ENCODE measurements at places on chromosomes 5 and 9.
A peak's percentile ranks its signal among the peaks of the same experiment; 100 is the strongest.

- DNase-seq = peak; percentile 82
Observed at GRCh38 chr9:97237951-97238889, 69.2 kb upstream of the CCDC180 start.

GRCh38 chr5:16578474-16578883 lies 38.3 kb downstream of the RETREG1 start:
- DNase-seq = no peak

GRCh38 chr9:79592726-79593493 lies 21.1 kb downstream of the TLE4 start:
- DNase-seq = no peak

DNA sequence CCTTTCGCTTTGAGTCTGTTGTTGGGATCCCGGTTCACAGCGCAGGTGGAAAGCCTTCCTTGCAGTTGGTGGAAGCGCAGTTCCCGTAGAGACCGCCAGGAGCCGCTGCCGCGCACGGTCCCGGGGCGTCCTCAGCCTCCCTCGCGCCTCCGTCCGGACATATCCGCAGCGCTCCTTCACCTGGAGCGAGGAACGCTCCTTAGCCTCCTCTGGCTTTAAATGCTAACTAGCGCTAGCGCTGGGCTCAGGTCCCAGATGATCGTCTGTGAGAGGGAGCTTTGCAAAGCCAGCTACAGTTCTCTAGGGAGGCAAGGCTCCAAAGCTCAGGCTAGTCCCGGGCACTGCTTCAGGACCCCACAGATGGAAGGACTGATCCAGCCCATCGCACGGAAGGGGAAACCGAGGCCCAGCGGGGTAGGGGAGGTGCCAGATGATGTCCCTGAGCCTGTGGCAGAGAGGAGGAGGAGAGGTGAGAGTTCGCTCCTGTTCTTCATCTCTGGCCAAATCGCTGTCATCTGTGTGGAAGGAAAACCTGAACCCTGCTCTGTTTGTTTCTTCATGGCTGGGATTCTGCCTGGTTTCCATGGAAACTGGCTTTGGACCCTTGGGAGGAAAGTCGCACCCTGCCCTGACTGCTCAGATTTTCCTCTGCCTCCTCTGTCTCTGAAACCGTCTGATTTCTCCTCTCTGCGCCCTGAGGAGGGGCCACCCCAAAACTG lies 31.4 kb downstream of the COL15A1 start:
- DNase-seq = peak; percentile 63

GRCh38 chr9:127779136-127779981 lies 893 bp upstream of the SH2D3C start:
- DNase-seq = peak; percentile 42

- DNase-seq = no peak
Observed at GRCh38 chr9:7827792-7828191, 28.2 kb upstream of the DMAC1 start.
